Body of pancreas (tissue), 4 donors: ENCODE measurements at places on chromosomes 16 and 17.

GRCh38 chr17:65523411-65523810 lies 38.0 kb downstream of the AXIN2 start:
- no peak for DNase-seq

DNA sequence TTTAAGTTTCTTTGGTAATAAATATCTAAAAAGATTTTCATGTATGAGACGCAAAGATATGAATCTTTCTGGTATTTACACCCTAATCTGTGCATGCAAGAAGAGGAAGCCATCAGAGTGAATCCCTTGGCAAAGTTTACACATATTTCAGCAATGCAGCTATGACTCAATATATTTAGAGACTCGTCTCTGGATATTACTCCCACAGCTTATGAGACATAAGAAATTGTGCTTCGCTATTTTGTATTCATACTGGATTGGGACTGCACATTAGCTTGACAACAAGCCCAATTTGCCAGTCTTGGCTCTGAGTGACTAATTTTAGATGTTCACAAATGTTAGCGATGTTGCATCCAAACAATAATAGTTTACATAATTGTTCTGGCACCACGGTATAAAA lies 532.0 kb downstream of the CDH11 start:
- DNase-seq, result no peak

DNA sequence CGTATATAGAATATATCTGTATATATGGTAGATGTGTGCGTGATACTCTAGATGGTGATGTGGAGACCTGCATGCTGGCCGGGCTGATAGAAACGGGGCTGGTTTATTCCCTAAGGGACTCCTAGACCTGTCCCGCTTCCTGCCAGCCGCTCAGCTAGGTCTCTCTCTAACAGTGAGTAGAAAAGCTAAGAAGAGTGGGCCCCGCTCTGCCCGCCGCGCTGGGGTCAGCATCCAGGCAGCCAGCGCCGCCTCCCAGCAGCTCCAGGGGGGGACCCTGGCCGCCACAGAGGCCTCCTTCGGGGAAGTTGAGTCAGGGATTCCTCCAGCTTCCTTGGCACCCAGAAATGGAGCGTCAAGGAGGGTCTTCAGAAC lies 9.4 kb downstream of the CYGB start:
- DNase-seq, result no peak

- peak; percentile 82 for DNase-seq
Observed at GRCh38 chr17:78289802-78290363, 58.5 kb downstream of the TMEM235 start.

- DNase-seq, result no peak
Observed at GRCh38 chr17:72952220-72952619, 140.3 kb downstream of the SLC39A11 start.

DNA sequence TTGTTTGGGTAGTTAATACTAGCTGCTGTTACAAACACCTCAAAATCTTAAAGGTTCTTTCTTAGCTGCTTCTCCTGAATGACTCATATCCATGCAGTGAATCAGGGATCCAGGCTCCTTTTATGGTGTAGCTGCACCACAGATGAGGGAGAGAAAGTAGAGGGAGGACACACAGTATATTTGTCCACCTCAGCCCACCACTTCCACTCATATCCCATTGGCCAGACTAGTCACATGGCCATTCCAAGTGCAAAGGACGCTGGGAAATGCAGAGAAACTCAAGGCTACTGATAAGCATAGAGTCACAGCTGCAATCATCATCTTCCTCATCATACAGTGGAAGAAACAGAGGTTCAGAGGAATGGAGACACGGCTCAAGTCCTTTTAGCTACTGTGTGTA lies 63.8 kb downstream of the GSG1L start:
- DNase-seq, result no peak

DNA sequence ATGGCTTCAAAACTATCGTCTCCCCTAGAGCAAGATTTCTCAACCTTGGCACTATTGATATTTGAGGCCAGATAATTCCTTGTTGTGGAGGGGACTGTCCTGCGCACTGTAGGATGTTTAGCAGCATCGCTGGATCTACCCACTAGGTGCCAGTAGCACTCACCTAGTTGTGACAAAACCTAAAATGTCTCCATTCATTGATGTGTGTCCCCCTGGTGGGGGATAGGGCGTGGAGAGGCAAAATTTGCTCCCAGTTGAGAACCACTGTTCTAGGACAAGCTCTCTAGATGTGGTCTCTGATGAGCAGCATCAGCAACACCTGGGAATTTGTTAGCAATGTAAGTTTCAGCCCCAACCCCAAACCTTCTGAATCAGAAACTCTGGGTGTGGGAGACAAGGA lies 259.0 kb downstream of the XYLT1 start:
- no peak for DNase-seq
